Activated effector memory CD4-positive, alpha-beta T cell treated with Interleukin-2 at 50 U/mL for 16 hours (primary cell): ENCODE measurements at places on chromosomes 11 and 22.

DNA sequence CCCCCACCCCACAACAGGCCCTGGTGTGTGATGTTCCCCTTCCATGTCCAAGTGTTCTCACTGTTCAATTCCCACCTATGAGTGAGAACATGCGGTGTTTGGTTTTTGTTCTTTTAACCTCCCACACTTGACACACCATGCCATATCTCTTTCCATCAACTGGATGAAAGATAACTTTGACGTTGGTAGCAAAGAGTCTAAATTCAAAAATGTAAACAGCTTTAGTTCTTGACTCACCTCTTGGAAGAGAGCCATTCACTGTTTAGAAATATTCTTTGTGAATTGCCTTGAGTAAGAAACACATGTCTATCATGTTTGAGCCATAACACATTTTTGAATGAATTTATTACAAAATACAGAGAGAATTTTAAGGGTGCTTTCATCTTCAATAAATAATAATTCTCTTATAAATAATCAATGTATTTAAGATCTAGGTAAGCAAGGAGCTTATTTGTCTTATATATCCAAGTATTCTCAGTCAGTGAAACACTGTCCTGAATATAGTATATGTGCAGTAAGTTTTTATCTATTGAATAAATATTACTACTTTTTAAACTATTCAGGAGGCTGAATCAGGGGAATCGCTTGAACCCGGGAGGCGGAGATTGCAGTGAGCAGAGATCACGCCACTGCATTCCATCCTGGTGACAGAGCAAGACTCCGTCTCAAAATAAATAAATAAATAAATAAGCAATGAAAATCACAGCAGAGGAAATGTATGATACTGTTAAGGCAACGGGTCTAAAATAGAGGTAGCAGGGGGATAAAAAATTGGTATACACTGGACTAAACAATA is 6.7 kb downstream of the CARD18 start:
- DNase-seq: no peak

DNA sequence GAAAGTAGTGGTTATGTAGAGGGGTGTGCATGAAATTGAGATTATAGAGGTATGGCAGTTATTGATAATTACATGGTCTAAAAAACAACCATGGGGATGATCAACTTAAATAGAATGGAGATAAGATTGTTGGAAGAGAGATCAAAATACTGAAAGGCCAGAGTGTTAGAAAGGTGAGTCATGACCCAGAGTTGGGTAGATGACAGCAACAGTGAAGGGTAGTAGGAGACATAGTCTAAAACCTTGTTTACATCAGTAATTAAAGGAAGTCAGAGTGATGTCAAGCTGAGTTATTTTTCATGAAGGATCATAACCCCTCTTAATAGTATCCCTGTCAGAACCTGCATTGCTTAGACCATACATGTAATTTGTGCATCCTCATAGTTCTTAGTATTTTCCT is 110.9 kb downstream of the ELP4 start:
- DNase-seq: no peak

DNA sequence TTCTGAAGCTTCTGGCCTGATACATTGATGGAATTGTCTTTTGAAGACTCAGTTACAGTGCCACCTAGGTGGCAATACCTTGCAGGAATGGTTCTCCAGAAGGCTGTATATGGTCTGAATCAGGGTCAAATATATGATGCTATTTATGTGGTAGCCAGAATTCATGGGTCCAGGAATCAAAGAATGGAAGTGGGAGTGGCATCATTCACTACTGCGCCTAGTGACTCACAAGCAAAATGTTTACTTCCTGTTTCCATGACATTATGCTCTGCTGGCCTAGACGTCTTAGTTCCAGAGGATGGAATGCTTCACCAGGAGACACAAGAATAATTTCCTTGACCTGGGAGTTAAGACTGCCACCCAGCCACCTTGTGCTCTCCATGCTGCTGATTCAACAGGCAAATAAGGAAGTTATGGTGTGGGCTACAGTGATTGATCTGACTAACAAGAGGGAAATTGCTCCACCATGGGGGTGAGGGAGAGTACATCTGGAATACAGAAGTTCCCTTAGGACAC is 491.8 kb downstream of the ETS1 start:
- DNase-seq: no peak

DNA sequence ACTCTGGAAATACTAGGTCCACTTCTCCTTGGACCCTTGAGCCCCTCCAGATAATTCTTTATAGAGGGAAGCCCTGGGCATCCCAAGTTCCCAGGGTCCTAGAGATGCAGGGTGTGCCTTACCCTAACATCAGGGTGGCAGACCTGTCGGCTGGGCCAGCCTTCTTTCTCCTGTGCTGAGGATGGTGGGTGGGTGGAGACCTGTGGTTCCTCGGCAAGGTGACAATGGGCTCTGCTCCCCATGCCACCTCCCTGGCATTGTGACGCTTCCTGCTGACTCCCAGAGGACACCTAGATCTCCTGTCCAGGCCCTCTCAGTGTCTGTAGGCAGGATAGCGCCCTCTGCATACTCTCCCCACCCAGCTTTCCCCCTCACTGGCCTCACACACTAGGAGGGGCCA is 3.8 kb upstream of the DERL3 start:
- no peak for DNase-seq

DNA sequence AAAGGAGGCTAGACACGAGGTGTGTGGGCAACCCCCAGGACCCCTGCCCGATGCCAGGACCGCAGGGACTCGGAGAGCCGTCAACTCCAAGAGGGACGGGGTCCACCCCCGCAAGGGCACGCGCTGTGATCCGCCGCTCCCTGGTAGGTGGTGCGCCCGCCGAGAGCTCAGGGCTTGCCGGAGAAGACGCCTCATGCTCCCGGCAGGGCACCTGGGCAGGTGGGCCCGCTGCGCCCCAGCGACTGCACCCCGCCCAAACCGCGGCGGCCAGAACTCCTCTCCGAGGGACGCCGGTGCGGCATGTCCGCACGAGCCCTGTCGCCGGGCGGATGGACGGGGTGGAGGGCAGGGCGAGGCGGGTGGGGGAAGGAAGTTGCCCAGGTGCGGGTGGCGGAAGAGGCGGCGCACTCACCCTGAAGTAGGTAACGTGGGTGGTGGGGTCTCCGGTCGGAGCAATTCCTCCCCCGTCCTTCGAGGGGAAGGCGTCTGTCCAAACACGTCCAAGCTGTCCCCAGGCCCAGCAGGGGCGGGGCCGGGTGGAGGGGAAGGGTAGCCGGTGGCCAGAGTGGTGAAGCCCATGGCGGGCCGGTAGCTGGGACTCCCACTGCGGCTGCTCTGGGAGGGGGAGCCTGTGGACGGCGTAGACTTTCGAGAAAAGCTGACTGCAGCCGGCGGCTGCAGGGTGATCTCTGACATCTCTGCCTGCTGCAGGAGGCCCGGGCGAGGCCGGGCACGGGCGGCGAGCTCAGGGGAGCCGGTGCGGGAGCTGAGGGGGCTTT is 37.2 kb downstream of the IGSF9B start:
- DNase-seq: no peak

DNA sequence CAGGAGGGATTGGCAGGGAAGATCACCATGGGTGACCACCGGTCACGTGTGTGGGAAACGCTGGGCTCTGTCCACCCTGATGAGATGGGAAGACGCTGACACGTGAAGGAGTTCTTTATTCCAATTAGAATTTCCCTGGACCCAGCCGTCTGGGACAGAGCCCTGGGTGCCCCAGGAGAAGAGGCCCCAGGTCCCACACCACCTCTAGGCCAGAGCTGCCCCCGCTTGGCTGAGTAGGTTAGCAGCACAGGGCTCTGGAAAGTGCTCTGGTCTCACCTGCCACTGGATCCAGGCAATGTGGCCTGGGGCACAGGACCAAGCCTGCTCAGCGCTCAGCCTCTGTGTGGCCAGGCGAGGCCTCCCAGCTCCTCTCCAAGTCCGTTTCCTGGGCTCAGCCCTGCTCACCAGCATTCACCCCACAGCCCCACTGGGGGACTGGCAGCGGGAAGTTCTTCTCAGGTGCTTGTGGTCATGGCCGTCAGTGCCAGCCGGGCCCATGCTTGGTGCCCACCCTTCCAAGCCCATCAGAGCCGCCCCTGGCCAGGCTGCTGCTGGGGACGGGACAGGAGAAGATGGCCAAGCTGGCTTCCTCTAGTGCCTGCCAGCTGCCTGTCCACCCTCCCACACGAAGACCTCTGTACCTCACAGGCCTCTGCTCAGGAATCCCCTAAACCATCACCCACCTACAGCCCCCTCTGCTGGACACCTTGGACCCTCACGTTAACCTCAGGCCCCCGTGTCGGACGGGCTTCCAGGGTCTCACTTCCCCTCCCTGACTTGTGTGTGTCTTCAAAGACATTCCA is 62.5 kb upstream of the FGF3 start:
- DNase-seq: no peak

DNA sequence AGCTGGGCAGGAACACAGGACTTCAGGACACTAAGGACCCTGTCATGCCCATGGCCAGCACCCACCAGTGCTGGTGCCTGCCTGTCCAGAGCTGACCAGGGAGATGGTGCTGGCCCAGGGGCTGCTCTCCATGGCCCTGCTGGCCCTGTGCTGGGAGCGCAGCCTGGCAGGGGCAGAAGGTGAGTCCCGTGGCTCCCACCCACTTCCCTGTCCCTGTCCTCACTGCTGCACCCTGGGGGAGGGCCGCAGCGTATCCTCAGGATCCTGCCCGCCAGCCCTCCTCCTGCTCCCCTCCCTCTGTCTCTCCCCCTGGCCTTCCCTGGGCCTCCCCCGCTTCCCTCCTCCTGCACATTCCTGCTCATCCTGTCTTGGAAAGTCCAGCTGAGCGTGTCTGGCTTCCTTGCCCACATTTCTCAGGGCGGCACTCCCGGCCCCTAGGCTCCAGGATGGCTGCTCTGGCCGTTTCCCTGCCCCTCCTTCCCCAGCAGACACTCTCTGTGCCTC is 8.7 kb downstream of the CSF2RB start:
- no peak for DNase-seq

DNA sequence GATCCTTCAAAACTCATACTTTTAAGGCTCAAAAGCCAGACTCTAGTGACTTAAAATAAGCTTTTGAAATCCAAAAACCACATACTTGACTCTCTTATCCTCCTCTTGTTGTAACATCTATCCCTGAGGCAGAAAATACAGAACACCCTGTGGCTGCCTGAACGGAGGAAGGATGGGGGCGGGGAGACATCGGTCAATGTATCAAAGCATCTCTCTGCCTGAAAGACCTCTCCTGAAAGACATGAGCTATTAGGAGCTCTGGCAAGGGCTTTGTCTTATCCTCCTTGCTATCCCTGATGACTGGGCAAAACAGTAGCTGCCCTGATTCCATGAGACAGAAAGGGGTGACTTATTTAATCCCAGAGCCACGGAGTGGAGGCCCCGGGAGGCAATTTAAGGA is 122.4 kb downstream of the MN1 start:
- no peak for DNase-seq

DNA sequence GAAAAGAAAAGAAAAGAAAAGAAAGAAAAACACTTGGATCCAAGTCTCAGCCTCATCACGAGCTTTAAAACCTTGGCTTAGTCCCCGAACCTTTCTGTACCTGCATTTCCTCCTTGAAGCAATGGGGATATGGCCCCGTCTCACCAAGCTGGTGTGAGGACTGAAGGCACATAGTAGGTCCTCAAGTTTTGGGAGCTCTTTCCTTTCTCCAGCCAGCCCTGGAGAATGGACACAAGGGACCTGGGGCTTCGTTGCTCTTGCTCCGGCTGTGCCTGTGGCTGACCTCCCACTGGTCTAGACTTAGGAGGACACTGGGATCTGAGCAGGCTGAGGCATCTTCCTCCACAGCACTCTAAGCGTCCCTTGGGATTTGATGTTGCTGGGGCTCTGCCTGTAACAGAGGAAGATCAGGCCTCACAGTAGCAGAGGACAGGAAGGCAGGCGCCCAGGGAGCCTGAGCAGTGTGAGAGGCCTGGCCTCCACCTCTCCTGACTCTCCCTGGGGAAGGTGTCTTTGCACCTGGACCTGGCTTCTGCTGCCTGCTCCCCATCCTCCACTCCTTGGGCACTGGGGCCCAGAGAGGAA is 32.8 kb downstream of the KCNC1 start:
- no peak for DNase-seq

DNA sequence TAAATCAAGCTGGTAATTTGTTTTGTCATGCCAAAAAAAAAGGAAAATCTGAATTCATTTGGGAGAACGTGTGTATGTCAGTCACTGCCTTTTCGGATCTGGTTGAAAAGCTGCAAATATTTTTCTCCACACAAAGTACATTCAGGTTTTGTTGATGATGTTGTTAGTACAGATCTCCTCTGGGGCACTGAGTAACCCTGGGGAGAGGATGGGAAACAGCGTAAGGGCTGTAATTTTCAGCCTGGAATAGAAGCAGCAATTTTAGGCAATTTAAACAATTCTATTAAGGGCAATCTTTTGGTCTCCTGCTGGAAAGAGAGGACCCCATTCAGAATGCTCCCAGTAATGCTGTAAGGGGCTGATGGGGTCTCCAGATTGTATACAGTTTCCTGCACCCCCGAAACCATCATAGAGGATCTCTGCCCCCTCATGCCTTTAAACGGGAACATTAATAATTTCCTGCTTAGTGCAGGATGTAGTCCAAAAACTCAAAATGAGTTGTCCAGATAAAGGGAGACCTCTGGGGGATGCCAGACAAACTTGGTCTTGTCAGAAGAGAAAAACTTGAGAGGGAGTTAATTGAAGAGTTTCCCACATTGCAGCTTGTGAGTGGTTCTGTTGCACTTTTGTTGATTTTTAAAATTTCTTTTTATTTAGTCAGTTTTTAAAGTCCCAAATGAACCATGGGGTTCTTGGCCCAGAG is 132.3 kb downstream of the COMMD9 start:
- no peak for DNase-seq

GRCh38 chr22:49427341-49427740 is 400.3 kb downstream of the BRD1 start:
- no peak for DNase-seq

DNA sequence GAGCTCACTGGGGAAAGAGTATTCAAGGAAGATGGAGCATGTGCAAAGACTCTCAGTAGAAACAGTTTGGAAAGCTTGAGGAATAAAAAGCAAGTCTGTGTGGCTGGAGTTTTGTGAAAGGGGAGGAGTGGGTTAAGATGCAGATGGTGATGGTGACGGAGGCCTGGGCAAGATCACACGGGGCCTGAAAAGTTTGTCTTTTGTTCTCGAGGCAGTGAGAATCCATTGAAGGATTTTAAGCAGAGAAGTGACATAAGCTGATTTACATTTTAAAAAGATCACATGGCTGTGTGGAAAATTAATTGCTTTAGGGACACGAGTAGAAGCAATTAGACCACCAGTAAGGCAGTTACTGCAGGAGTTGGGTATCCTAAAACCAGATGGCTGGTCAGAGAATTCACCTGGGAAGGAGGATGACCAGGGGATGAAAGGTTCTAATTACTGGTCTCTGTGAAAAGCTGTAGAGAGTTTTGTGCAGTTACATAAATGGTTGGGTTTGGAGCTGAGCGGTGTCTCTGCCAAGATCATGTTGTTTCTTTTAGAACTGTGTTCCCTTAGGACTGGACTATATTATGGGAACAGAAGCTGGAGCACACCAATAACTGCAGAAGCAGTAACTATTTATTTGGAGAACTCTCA is 7.1 kb downstream of the RRP8 start:
- no peak for DNase-seq

GRCh38 chr11:17649696-17650095 is 69.7 kb upstream of the MYOD1 start:
- no peak for DNase-seq

DNA sequence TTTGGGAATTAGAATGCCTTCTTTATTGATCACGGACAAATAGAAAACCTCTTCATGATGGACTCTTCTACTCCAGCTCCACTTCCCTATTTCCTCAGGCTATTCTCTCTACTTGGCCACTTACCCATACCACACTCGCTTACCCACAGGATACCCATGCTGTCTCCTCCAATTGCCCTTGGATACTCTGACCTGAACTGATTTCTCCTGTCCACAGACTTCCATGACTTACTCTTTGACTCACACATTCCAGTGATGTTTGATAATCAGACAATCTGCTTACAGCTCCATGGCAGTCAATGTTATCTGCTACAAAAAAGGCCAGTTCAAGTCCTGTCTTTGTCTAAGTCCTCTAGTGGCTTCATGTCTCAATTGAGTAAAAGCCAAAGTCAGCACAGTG is 292.0 kb upstream of the CTSC start:
- no peak for DNase-seq
